ENCODE measurements at places on chromosomes 2 and 18.

DNA sequence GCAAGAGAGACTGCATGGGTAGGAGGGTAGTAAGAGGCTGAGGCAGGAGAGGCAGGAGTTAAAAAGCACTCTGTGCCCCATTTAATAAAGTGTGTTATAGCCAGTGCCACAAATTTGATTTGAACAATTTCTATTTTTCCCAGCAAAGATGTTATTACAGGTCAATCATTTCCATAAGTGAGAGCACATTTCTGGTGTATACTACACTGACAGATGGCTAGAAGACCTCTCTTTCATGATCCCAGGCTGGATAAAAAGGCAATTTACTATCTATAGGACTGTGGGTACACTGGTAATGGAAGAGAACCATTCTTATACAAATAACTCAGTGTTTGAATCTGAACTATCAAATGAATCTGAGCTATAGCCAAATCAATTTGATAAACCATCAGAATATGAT, 176.2 kb downstream of the FSHR start:
- DNase-seq: no peak

DNA sequence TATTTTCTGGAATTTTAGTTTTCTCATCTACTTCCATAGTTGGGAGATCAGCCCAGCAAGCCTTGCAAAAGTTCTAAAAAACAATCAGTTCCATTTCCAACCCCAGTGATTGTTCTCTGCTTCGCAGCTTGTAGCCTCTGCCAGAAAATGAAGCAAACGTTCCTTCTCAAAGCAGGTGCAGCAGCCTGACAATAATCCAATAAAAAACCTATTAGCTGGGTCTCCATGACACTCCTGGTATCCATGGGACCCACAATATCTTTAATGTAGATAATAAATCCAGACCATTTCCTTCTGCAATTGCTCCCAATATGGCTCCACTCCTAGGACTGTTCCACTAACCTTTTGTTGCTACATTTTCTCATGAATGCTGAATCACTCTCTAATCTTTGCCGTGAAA, 140.8 kb upstream of the SETBP1 start:
- DNase-seq: no peak

- no peak for DNase-seq
Measured at GRCh38 chr2:33494877-33495641, 18.6 kb downstream of the RASGRP3 start.

GRCh38 chr2:869894-870293, 80.8 kb upstream of the SNTG2 start:
- no peak for DNase-seq

- no peak for DNase-seq
Measured at GRCh38 chr2:194591192-194591591, 1065.8 kb upstream of the SLC39A10 start.

- peak; percentile 47 for DNase-seq
Measured at GRCh38 chr18:77495079-77495478, 245.4 kb downstream of the GALR1 start.

GRCh38 chr2:33116799-33117198, 170.0 kb downstream of the LTBP1 start:
- DNase-seq: no peak
